ENCODE measurements at places on chromosomes 16 and 17. TPM values are rescaled to one million over a fixed set of nuclear protein-coding genes. Genes with fewer than 3 reads are reported as not detected.

The ARHGAP23 gene
- total RNA-seq: 1.0 TPM

The TCAP gene
- total RNA-seq: 0.97 TPM

The DNAI2 gene
- total RNA-seq: 0.35 TPM

The CMTM2 gene
- 0.22 TPM for total RNA-seq

The C1QL1 gene
- total RNA-seq: not detected

The CLEC3A gene
- total RNA-seq: not detected

The C16orf96 gene
- 0.07 TPM for total RNA-seq

The HS3ST2 gene
- not detected for total RNA-seq

The ARHGAP44 gene
- total RNA-seq: not detected

The SLC35G6 gene
- total RNA-seq: not detected

DNA sequence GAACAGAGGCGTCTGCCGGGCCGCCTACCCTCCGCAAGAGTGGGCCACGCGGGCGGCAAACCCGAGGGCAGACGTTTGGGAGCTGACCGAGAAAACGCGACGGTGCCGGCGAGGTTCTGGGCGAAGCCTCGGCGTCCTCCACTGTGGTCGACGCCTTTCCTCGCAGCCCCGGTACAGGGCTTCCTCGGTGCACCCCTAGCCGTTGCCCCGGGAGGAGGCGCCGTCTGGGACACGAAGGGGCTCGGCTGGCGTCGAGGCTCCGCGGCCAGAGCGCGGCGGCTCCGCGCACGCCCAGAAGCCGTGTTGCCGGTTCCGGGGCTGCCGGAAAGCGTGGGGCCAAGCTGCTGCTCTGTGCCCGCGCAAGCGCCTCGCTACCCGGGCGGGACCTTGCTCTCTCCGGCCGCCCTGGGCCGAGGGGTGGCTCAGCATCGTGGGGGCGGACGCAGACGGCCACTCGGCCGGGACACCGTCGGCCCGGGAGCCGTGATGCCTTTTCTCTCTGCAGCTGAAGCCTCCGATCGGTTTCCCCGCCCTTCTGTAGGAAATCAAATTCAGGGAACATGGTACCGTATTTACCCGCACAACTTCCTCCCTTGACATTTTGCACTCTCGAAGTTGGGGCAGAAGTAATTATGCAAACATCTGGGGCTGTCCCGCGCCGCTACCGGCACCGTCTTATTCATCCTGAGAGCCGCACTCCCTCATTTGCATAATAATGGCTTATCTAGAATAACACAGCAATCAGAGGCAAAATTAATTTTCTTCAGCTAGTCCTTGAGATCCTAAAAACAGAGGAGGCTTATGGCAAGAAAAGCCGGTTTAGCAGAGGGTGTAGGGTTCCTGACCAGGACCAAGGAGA is 7.3 kb upstream of the CBX8 start:
- H3K27ac ChIP-seq: no peak overlapping the region
- H3K4me1 ChIP-seq: peaks cover 56% of the 10 kb centered on the region
- peaks cover 99% of the 10 kb centered on the region for H3K27me3 ChIP-seq
- H3K36me3 ChIP-seq: no peaks in the 10 kb centered on the region

DNA sequence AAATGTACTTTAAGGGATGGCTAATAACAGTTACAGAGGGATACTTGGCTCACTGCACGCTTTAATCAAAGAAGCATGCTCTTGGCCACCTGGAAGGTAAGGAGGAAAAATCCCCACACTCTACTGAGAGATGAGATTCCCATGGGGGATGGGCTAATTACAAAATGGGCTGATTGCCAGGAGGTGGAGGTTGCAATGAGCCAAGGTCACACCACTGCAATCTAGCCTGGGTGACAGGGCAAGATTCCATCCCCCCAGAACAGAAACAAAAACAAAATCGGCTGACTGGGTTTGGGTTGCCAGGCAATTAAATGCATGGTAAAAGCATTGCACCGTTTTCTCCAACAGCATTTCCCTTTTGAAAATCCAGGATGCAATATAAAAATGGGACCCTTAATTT is 18.0 kb downstream of the N4BP1 start:
- H3K4me3 ChIP-seq: no peak overlapping the region
- H3K27ac ChIP-seq: no peak overlapping the region
- H3K27me3 ChIP-seq: no peaks in the 10 kb centered on the region
- no peak for DNase-seq
- no peaks in the 10 kb centered on the region for H3K36me3 ChIP-seq
- H3K4me1 ChIP-seq: peaks cover 35% of the 10 kb centered on the region

DNA sequence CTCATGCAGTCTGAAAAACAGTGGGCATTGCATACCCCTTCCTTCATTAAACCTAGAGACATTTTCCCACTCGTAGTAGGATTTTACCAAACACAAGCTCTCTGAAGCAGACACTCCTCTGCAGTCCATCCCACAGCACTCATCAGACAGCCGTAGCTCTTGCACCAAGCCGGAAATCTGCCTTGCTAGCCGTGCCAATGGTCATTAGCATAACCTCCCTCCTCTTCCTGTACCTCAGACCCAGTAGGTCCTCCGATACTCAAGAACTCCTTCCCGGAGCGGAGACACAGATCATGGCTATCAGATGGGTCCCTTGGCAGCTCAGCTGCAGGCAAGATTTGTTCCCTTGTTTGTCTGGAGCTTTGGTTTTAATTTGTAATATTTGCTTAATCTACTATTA is 483.1 kb upstream of the PSMD7 start:
- H3K27me3 ChIP-seq: no peaks in the 10 kb centered on the region
- no peaks in the 10 kb centered on the region for H3K4me1 ChIP-seq
- H3K36me3 ChIP-seq: no peaks in the 10 kb centered on the region
- no peak for DNase-seq
- H3K27ac ChIP-seq: no peak overlapping the region
- no peak overlapping the region for H3K4me3 ChIP-seq

- no peaks in the 10 kb centered on the region for H3K27me3 ChIP-seq
- H3K4me3 ChIP-seq: no peak overlapping the region
- no peaks in the 10 kb centered on the region for H3K4me1 ChIP-seq
- H3K27ac ChIP-seq: no peak overlapping the region
- no peak for DNase-seq
Observed at GRCh38 chr17:29379084-29379991, 10.8 kb upstream of the TAOK1 start.

- H3K4me1 ChIP-seq: no peaks in the 10 kb centered on the region
- no peaks in the 10 kb centered on the region for H3K36me3 ChIP-seq
- H3K27ac ChIP-seq: peak overlapping the region; percentile 47
- H3K4me3 ChIP-seq: no peak overlapping the region
- no peaks in the 10 kb centered on the region for H3K27me3 ChIP-seq
- no peak for DNase-seq
Observed at GRCh38 chr16:22216191-22216831, 10.2 kb downstream of the EEF2K start.

- H3K27ac ChIP-seq: no peak overlapping the region
- no peak for DNase-seq
- H3K4me1 ChIP-seq: no peaks in the 10 kb centered on the region
- no peak overlapping the region for H3K4me3 ChIP-seq
- no peaks in the 10 kb centered on the region for H3K27me3 ChIP-seq
Observed at GRCh38 chr17:28755486-28755885, 11.7 kb downstream of the TRAF4 start.

GRCh38 chr16:46746821-46747776 is 1.0 kb downstream of the MYLK3 start:
- H3K27ac ChIP-seq: no peak overlapping the region
- H3K27me3 ChIP-seq: no peaks in the 10 kb centered on the region
- H3K36me3 ChIP-seq: no peaks in the 10 kb centered on the region

DNA sequence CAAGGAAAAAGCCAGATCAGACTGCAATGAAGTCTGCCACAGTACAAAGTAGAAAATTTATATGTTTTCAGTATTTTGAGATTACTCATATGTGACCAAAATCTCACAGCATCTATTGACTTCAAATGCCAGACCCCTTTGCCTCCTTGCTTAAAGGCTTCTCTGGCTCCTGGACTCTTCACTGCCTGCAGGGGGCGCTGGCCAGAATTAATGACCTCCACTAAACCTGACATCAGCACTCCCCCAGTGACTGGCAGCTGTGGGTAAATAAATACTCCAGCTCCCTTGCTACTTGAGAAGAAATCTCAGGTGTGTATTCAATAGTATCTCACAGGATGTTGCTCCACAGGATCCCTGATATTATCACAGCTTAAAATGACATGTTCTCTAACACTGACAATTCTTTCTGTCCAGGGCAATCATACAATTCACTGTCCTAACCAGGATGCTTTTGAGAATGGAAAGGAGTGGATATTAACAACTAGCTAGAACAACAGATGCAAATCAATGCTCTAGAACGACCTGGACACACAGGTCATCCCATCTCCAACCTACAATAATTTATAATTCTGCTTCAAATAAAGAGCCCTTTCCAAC is 4.0 kb downstream of the BECN1 start:
- no peaks in the 10 kb centered on the region for H3K27me3 ChIP-seq
- H3K36me3 ChIP-seq: peaks cover 54% of the 10 kb centered on the region
- H3K4me1 ChIP-seq: peaks cover 14% of the 10 kb centered on the region
- H3K27ac ChIP-seq: no peak overlapping the region
- H3K4me3 ChIP-seq: no peak overlapping the region
- peak; percentile 43 for DNase-seq

DNA sequence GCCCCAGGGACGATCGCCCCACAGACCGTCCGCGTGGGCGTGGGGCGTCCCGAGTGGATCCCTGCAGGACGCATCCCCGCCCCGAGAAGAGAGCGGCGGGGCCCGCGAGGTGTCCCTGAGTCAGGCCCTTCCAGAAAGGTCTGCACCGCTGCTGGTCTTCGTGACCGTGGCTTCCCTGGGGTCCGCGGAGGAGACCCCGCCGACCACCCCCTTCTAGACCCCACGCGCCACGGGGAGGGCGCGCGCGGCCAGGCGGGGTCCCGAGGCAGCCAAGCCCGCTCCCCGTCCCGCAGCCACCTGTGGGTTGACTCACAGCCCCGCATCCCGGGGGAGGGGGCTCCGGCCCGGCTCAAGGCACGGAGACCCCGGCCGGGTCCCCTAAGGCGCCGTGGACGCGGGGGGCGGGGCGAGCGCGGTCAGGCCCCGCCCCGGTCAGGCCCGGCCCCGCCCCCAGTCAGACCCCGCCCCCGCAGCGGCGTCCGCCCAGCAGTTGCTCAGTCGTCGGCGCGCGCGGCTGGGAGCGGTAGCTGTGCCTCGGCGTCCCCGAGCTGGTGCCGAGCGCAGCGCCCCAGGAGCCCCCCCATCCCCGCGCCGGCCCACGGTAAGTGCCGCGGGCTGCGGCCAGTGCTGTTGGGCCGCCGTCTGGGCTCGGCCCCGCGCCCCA is at the start of gene BAIAP3:
Gene BAIAP3, plus strand, starts transcription at position 497 of the 664 bp plus-strand sequence. CDS start 4,905 bp downstream, outside the sequence.
- H3K36me3 ChIP-seq: no peaks in the 10 kb centered on the region
- H3K4me3 ChIP-seq: peak within 1 kb of the TSS; percentile 40
- peaks cover 25% of the 10 kb centered on the region for H3K27me3 ChIP-seq
- peaks cover 27% of the 10 kb centered on the region for H3K4me1 ChIP-seq
- peak; percentile 45 for DNase-seq
- no peak within 1 kb of the TSS for H3K27ac ChIP-seq

- H3K27ac ChIP-seq: no peak overlapping the region
- DNase-seq: no peak
- H3K4me1 ChIP-seq: no peaks in the 10 kb centered on the region
- H3K27me3 ChIP-seq: no peaks in the 10 kb centered on the region
- H3K36me3 ChIP-seq: peaks cover 1% of the 10 kb centered on the region
- no peak overlapping the region for H3K4me3 ChIP-seq
Observed at GRCh38 chr17:3034578-3034920, 28.9 kb downstream of the OR1D5 start.

DNA sequence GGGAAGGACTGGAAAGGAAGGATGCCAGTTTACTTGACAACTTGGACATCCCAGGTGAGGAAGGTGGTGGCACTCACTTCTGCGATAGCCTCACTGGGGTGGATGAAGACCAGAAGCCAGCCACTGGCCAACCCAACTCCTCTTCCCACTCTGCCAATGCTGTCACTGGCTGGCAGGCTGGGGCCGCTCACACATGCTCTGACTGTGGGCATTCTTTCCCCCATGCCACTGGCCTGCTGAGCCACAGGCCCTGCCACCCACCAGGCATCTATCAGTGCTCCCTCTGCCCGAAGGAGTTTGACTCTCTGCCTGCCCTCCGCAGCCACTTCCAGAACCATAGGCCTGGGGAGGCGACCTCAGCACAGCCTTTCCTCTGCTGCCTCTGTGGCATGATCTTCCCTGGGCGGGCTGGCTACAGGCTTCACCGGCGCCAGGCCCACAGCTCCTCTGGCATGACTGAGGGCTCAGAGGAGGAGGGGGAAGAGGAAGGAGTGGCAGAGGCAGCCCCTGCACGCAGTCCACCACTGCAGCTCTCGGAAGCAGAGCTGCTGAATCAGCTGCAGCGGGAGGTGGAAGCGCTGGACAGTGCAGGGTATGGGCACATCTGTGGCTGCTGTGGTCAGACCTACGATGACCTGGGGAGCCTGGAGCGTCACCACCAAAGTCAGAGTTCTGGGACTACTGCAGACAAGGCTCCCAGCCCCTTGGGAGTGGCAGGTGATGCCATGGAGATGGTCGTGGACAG is 4.5 kb downstream of the ZNF646 start:
- H3K27ac ChIP-seq: no peak overlapping the region
- H3K36me3 ChIP-seq: peaks cover 27% of the 10 kb centered on the region
- H3K27me3 ChIP-seq: no peaks in the 10 kb centered on the region
- H3K4me1 ChIP-seq: peaks cover 10% of the 10 kb centered on the region
- no peak for DNase-seq

GRCh38 chr17:49928126-49928800 is 40.7 kb upstream of the DLX4 start:
- DNase-seq: no peak
- no peaks in the 10 kb centered on the region for H3K36me3 ChIP-seq
- no peak overlapping the region for H3K4me3 ChIP-seq
- H3K27me3 ChIP-seq: no peaks in the 10 kb centered on the region
- no peaks in the 10 kb centered on the region for H3K4me1 ChIP-seq

DNA sequence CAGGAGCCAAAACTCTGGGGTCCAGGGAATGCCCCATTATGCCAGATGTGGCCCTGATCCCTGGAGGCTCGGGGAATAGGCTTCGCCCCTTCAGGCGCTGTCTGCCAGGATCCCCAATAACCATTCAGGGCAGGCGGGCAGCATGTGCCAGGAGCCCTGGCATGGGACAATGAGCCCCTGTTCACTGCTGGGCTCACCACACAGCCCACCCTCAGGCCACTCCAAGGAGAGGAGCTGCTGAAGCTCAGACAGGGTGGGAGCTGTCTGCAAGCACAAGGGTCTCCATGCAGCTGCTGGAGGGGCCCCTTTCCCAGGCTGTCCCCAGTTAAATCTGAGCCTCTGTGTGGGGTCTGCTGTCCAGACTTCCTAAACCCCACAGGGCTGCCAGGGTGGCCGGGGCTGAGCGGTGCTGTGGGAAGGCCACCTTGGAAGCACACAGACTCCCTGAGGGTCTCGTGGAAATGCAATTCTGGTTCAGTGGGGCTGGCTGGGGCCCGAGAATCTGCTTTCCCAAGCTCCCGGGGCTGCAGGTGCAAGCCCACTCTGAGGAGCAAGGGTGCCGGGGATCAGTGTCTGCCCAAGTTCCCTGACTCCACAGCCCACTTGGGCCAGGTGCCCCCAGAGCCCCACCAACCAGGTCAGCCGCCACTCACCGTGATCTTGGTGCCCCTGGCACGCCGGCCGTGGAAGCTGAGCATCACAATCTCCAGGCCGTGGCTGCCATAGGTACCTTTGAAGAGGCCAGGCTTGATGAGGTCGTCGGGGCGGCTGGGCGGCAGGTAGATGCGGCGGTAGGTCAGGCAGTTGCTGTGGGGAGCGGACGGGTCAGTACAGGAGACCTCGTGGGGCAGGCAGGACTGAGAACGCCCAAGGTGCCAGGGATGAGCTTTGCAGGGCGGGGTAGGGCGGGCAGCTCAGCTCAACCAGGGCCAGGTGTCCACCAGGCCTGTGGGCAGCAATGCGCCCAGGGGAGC is 17.7 kb upstream of the C16orf95 start:
- peaks cover 8% of the 10 kb centered on the region for H3K36me3 ChIP-seq
- no peaks in the 10 kb centered on the region for H3K4me1 ChIP-seq
- H3K27me3 ChIP-seq: no peaks in the 10 kb centered on the region
- H3K27ac ChIP-seq: no peak overlapping the region

- H3K36me3 ChIP-seq: no peaks in the 10 kb centered on the region
- H3K4me1 ChIP-seq: peaks cover 78% of the 10 kb centered on the region
- peak overlapping the region; percentile 53 for H3K27ac ChIP-seq
- H3K4me3 ChIP-seq: peak overlapping the region; percentile 66
- DNase-seq: peak; percentile 71
- H3K27me3 ChIP-seq: peaks cover 44% of the 10 kb centered on the region
Observed at GRCh38 chr17:42678951-42679491, 2.2 kb upstream of the PLEKHH3 start.

Data from CD8-positive, alpha-beta memory T cell (primary cell).